ENCODE measurements at places on chromosomes 1 and 21. TPM values are rescaled to one million over a fixed set of nuclear protein-coding genes. Genes with fewer than 3 reads are reported as not detected.

Gene KRTAP21-2
- total RNA-seq: not detected

- peak overlapping the region; percentile 90 for H3K27ac ChIP-seq
- no peaks in the 10 kb centered on the region for H3K36me3 ChIP-seq
- H3K4me1 ChIP-seq: peaks cover 36% of the 10 kb centered on the region
- H3K27me3 ChIP-seq: no peaks in the 10 kb centered on the region
- peak overlapping the region; percentile 47 for H3K4me3 ChIP-seq
These were observed 4.3 kb upstream of the NADK start for GRCh38 chr1:1782399-1783221.

DNA sequence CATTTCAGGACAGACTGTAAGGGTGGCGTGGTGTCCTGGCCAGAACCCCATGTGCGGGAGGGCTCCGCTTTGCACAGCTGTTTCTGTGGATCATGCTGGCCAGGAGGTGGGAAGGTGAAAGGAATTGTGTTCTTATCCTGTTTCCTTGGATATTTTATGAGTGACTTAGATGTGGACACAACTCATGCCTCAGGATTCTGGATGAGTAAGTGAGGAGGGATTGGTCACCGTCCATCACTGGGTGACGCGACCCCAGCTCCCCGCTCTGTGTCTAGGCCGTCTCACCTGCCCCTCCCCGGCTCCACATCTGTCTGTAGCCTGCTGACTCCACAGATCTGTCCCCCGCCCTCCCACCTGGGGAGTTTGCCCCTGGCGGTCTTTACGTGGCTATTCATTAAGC lies 48.8 kb downstream of the PIK3CD start:
- no peaks in the 10 kb centered on the region for H3K27me3 ChIP-seq
- no peak overlapping the region for H3K27ac ChIP-seq
- no peak for DNase-seq

DNA sequence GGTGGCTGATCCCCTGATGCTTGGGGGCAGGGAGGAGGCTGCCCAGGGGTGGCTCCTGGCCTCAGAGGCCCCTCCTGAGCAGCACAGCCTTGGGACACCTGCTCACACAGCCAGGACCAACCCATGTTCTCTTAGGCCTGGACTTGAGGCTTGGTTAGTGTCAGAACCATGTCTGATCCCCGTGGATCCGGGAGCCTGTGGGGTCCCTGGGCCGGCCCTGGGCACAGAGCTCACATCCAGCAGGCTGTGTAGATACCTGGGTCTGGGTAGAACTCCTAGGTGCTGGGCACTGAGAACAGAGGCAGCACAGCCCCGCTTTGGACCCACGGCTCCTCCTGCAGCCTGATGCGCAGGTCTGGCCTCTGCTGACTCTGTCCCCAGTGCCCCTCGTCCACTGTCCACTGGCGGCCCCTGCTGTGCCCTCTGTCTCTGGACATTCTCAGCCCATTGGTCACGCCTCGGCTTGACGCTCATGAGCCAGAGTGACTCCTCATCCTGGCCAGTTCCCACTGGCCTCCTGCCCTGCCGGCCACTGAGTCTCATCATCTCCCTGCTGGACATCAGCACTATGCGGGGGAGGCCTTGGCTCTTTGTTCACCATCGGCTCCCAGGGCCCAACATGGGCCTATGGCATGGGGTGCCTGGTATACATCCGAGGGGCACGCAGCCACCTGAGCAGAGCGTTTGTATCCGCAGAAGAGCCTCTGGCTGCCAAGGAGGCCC lies 70.2 kb downstream of the TRIM11 start:
- H3K4me1 ChIP-seq: no peaks in the 10 kb centered on the region
- H3K4me3 ChIP-seq: no peak overlapping the region
- no peaks in the 10 kb centered on the region for H3K27me3 ChIP-seq
- H3K27ac ChIP-seq: no peak overlapping the region
- no peaks in the 10 kb centered on the region for H3K36me3 ChIP-seq

Gene CBS
- total RNA-seq: 27.2 TPM

DNA sequence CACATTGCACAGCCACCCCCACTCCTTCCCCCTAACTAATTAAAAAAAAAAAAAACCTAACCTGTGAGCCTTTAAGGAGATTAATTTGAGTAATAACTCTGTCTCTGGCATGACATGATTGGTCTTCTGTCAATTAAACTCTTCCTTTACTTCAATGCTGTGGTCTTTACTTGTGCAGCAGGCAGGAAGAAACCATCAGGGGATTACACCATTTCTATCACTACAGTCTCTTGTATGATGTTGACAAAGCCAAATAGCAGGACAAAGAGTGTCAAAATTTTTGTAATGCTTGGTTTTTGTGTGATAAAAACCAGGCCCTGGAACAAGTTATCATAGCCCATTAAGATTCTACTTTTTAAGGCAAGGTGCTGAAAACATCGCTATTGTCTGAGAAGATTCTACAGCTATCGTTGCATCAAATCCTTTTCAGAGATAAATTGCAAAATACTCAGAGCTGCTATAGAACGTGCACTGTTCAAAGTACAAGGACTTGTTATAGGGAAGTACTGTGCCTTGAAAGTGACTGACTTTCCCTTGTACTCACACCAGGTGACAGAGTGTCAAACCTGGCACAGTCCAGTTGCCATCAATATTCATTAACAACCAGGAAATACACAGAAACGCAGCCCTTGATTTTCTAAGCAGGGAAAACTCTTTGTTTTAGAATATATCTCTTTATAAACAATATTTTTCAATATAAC lies 37.7 kb downstream of the LHX9 start:
- H3K27me3 ChIP-seq: no peaks in the 10 kb centered on the region
- H3K4me1 ChIP-seq: no peaks in the 10 kb centered on the region
- no peak overlapping the region for H3K27ac ChIP-seq
- H3K4me3 ChIP-seq: no peak overlapping the region
- H3K36me3 ChIP-seq: no peaks in the 10 kb centered on the region
- DNase-seq: no peak

DNA sequence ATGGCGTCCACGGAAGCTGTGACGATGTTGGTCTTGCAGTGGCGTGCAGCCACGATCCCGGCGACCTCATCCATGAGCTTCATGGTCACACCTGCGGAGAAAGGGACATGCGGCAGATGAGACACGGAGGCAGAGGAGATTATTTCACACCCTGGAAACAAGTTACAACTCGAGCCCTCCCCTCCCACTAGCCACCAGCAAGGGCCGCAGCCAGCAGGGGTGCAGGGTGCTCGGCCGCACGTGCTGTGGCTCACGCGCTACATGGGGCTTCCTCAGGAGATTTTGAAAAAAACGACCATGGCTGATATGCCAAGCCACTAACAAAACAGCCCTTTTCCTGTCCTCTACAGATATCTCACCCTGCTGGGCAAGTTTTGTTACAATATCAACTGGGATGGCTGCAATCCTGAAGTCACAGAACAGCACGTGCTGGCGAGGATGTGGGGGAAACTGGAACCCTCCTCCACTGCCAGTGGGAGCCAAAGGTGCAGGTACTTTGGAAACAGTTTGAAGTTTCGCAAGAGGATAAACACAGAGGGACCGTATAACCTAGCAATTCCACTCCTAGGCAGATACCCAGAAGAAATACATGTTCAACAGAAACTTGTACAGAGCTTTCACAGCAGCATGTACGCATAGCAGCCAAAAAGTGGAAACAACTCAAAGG lies 34.1 kb upstream of the GPR153 start:
- no peak for DNase-seq
- H3K4me3 ChIP-seq: no peak overlapping the region
- no peak overlapping the region for H3K27ac ChIP-seq
- H3K36me3 ChIP-seq: no peaks in the 10 kb centered on the region
- no peaks in the 10 kb centered on the region for H3K4me1 ChIP-seq

GRCh38 chr21:45049714-45050344 lies 24.6 kb upstream of the ADARB1 start:
- no peaks in the 10 kb centered on the region for H3K27me3 ChIP-seq
- H3K4me1 ChIP-seq: no peaks in the 10 kb centered on the region
- H3K36me3 ChIP-seq: no peaks in the 10 kb centered on the region
- no peak overlapping the region for H3K27ac ChIP-seq
- DNase-seq: no peak

- no peak overlapping the region for H3K27ac ChIP-seq
- H3K27me3 ChIP-seq: no peaks in the 10 kb centered on the region
- no peaks in the 10 kb centered on the region for H3K36me3 ChIP-seq
- no peak overlapping the region for H3K4me3 ChIP-seq
These were observed 6.6 kb upstream of the MIIP start for GRCh38 chr1:12012560-12013316.

Gene FTCD
- 0.59 TPM for total RNA-seq

DNA sequence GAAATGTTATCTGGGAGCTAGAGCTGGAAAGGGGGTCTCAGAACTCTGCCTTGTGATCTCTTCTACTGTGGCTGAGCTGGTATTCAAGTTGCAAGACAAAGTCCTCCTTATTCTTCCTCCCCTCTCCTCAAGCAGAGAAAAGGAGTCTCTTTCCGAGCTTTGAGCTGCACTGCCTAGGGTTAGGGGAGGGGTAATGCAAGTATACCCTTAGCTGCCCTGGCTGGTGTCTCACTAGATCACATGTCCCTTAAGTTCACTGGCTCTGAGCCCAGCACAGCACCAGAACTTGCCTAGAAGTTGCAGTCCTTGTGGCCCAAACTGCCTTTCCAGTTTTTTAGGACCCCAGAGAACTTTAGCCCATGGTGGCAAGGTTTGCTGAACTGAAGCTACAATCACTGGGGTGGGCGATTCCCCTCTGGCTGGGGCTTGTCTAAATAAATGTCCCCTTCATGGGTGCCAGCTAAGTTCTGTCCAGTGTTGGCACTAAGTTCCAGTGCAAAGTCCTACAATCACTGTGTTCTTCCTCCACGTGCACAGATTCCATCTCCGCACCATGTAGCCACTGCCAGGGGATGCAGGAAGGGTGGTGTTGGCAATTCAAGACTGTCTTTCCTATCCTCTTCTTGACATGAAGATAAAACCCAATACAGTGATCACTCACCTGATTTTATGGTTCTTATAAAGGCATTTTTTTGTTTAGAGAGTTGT lies 22.7 kb upstream of the CHIA start:
- no peak for DNase-seq
- H3K4me1 ChIP-seq: no peaks in the 10 kb centered on the region
- no peak overlapping the region for H3K4me3 ChIP-seq
- no peak overlapping the region for H3K27ac ChIP-seq
- no peaks in the 10 kb centered on the region for H3K36me3 ChIP-seq
- H3K27me3 ChIP-seq: no peaks in the 10 kb centered on the region

- DNase-seq: no peak
- H3K36me3 ChIP-seq: no peaks in the 10 kb centered on the region
- no peaks in the 10 kb centered on the region for H3K4me1 ChIP-seq
- no peaks in the 10 kb centered on the region for H3K27me3 ChIP-seq
These were observed 7.5 kb upstream of the DPT start for GRCh38 chr1:168736520-168736919.

Gene HCRTR1
- not detected for total RNA-seq

Gene LAPTM5
- total RNA-seq: 70.1 TPM

GRCh38 chr1:115977499-115978258 lies 1.4 kb downstream of the SLC22A15 start:
- no peaks in the 10 kb centered on the region for H3K27me3 ChIP-seq
- peak overlapping the region; percentile 67 for H3K4me3 ChIP-seq
- H3K27ac ChIP-seq: peak overlapping the region; percentile 77
- no peak for DNase-seq
- H3K4me1 ChIP-seq: peaks cover 8% of the 10 kb centered on the region

Gene PUM1
- total RNA-seq: 116 TPM

Gene CLCA4
- total RNA-seq: 15.1 TPM

DNA sequence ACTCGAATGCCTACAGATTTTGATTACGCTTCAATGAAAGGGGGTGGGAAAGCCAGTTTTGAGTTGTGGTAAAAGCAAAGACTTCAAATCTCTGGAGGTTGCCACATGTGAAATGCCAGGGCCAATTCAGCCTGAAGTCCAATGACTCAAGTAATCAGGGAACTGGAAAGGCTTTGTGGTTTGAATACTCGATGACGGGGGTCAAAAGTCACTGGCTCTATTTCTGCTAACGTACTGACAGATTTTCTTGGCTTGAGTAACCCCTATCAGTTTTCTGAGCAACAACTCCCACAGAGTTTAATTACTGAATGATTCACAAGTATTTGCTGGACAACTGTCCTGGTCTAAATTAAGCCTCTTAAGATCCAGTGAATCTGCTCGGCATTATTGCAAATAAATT lies 152.2 kb downstream of the SIPA1L2 start:
- no peak for DNase-seq
- H3K4me1 ChIP-seq: no peaks in the 10 kb centered on the region
- H3K4me3 ChIP-seq: no peak overlapping the region
- H3K36me3 ChIP-seq: no peaks in the 10 kb centered on the region
- H3K27ac ChIP-seq: no peak overlapping the region

DNA sequence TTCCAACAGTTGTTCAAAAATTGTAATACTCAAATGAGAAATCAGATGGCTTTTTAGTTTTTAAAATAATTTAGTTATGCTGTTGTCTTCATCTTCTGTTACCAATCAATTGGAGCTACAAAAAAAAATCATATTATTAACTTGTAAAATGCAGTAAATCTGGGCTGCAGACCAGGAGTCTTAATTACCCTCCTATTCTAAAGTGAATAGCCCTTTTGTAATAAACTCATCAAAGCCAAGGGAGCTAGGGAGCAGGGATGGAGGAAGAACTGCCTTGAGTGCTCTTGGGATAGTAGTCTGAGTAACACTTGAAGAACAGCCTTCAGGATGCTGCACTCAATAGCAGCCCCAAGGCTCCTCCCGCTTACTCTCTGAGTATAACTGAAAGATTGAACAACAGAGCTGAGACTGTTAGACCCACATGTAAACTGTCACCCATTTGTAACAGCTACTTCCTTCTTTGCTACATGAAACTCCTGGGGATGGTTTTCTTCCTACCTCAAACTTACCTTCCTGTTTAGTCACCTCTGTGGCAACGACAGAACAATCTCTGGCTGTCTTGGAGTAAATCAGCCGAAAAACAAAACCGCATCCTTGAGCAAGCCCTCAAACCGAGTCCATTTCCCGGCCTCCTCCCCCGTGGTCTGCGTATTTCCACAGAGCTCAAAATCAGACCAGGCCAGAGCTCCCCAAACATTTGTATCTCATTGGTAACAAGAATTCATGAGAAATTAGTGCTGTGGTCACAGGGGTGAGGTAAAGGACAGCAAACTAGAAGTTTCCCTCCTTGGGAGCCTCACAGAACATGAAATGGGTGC lies 55.9 kb downstream of the CD58 start:
- no peak for DNase-seq
- H3K36me3 ChIP-seq: no peaks in the 10 kb centered on the region
- no peaks in the 10 kb centered on the region for H3K27me3 ChIP-seq
- no peaks in the 10 kb centered on the region for H3K4me1 ChIP-seq

GRCh38 chr1:117638759-117639158 lies 32.9 kb downstream of the TENT5C start:
- no peak overlapping the region for H3K4me3 ChIP-seq
- no peak overlapping the region for H3K27ac ChIP-seq
- H3K27me3 ChIP-seq: no peaks in the 10 kb centered on the region
- no peaks in the 10 kb centered on the region for H3K36me3 ChIP-seq

- H3K4me1 ChIP-seq: no peaks in the 10 kb centered on the region
- no peaks in the 10 kb centered on the region for H3K36me3 ChIP-seq
- H3K4me3 ChIP-seq: no peak overlapping the region
- DNase-seq: no peak
These were observed 100.1 kb downstream of the MAN1A2 start for GRCh38 chr1:117467336-117467735.

GRCh38 chr1:230919207-230919606 lies 50.9 kb upstream of the C1orf198 start:
- no peaks in the 10 kb centered on the region for H3K36me3 ChIP-seq
- DNase-seq: no peak
- H3K27me3 ChIP-seq: no peaks in the 10 kb centered on the region

Gene IQGAP3
- under 0.01 TPM for total RNA-seq

Measured in breast epithelium (tissue), 4 donors.